ENCODE measurements at places on chromosomes 3 and 15.
A peak's percentile ranks its signal among the peaks of the same experiment; 100 is the strongest.

- H3K27me3 ChIP-seq: peaks cover 39% of the 10 kb centered on the region
- no peak overlapping the region for H3K4me3 ChIP-seq
- H3K36me3 ChIP-seq: no peaks in the 10 kb centered on the region
- H3K27ac ChIP-seq: no peak overlapping the region
Measured at GRCh38 chr15:97652700-97653167, 307.8 kb upstream of the ARRDC4 start.

- no peaks in the 10 kb centered on the region for H3K27me3 ChIP-seq
- H3K4me3 ChIP-seq: no peak overlapping the region
- H3K27ac ChIP-seq: no peak overlapping the region
- H3K4me1 ChIP-seq: peaks cover 8% of the 10 kb centered on the region
Measured at GRCh38 chr15:74182131-74182530, 8.6 kb downstream of the ISLR start.

DNA sequence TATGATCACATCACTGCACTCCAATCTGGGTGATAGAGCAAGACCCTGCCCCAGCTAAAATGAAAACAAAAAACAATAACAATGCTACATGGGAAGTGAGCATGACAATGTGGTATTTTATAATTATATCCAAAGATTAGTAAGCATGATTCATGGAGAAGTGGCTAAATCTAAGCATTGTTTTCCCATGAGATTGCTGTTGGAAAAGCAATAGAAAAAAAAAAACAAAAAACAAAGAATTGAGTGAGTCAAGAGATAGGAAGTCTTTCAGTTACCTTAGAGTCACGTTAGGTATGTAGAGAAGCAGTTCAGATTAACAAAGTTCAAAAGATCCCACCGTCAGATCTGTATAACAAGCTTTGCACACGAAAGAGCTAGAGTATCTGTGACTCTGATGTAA, 210.3 kb upstream of the CNTN6 start:
- no peak overlapping the region for H3K27ac ChIP-seq
- H3K4me1 ChIP-seq: no peaks in the 10 kb centered on the region
- no peak for DNase-seq
- H3K27me3 ChIP-seq: no peaks in the 10 kb centered on the region
- no peaks in the 10 kb centered on the region for H3K36me3 ChIP-seq
- H3K4me3 ChIP-seq: no peak overlapping the region

- no peaks in the 10 kb centered on the region for H3K27me3 ChIP-seq
- DNase-seq: no peak
- H3K36me3 ChIP-seq: no peaks in the 10 kb centered on the region
- H3K4me1 ChIP-seq: peaks cover 5% of the 10 kb centered on the region
Measured at GRCh38 chr15:32851572-32851971, 133.8 kb downstream of the GREM1 start.

DNA sequence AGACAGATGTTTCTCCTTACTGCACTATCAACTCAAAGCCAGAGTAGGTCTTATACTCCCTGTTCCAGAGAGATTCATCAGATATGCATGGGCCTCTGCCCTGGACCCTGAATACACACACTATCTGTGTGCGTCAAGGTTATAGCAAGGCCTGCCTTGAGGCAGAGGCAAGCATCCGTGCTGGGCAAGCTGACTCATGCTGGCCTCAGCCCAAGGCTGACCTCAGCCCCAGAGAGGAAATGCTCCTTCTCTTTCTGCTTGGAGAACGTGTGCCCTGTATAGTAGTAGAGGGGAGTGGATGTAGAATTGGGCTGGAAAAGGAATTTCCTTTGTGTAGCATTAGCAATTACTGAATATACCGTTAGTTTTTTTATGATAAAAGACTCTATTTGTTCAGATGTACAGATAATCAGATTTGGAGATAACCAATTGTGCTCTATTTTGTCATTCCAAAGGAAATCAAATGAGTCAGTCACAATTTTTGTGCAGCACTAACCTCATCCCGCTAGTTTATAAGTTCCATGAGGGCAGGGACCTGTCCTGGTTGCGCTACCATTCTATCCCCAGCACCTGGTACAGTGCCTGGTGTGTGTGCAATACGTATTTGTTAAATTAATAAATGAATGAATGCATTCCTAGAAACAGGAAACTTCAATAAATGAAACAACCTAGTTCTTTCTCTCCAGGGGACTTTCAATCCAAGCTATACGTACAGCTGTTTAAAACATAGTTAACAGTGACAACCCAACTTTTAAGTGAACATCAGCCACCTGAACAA, 13.3 kb upstream of the PAQR9 start:
- H3K36me3 ChIP-seq: no peaks in the 10 kb centered on the region
- H3K27me3 ChIP-seq: peaks cover 8% of the 10 kb centered on the region
- no peak overlapping the region for H3K4me3 ChIP-seq
- H3K4me1 ChIP-seq: peaks cover 8% of the 10 kb centered on the region
- DNase-seq: no peak
- no peak overlapping the region for H3K27ac ChIP-seq

- no peak overlapping the region for H3K27ac ChIP-seq
- no peaks in the 10 kb centered on the region for H3K27me3 ChIP-seq
- no peaks in the 10 kb centered on the region for H3K4me1 ChIP-seq
- DNase-seq: no peak
- no peaks in the 10 kb centered on the region for H3K36me3 ChIP-seq
Measured at GRCh38 chr3:32249184-32249782, 10.8 kb downstream of the CMTM8 start.

DNA sequence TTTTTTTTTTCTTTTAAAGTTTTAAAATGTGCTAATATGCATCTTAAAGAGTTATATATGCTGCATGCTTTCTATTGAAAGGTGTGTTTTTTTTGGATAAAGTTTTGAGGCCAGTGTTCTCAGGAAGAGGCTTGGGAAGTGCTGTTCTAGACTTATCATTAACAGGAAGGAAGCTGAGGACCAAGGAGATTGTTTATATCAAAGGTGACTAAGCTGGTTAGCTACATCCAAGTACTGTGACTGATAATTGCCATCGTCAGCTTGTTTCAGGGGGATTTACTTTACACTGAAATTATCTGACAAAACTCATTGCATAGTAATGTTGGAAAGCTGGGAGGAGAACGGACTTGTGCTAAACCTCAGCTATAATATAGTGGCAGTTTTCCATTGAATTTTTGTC, 36.3 kb upstream of the UTS2B start:
- no peak for DNase-seq
- H3K27ac ChIP-seq: no peak overlapping the region

DNA sequence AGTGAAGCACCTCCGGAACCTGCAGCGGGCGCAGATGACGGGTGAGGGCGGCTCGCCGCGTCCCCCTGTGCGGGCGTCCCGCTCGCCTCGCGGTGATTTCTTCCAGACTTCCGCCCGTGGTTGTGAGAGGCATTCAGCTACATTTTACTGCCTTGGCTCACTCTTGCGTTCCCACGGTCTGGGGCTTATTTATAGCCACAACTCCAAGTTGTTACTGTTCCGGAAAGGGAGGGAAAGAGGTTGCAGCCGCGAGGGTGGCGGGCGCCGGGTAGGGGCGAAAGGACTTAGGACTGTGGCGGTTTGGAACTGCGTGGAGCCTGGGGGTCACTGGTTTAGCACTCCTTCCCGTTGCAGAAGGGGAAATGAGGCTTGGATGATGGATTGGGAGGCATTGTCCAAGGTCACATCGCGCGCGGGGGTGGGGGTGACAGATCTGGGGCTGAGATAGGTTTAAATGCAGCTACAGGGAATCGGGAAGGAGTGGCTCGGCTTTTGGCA, 1.1 kb downstream of the HES1 start:
- H3K36me3 ChIP-seq: no peaks in the 10 kb centered on the region
- H3K4me1 ChIP-seq: peaks cover 76% of the 10 kb centered on the region
- H3K27ac ChIP-seq: peak overlapping the region; percentile 93
- no peaks in the 10 kb centered on the region for H3K27me3 ChIP-seq
- DNase-seq: no peak
- peak overlapping the region; percentile 65 for H3K4me3 ChIP-seq

GRCh38 chr3:191376516-191377141, 46.3 kb upstream of the UTS2B start:
- H3K27me3 ChIP-seq: no peaks in the 10 kb centered on the region
- DNase-seq: no peak
- peaks cover 15% of the 10 kb centered on the region for H3K36me3 ChIP-seq
- H3K27ac ChIP-seq: peak overlapping the region; percentile 67
- H3K4me1 ChIP-seq: no peaks in the 10 kb centered on the region
- H3K4me3 ChIP-seq: no peak overlapping the region

DNA sequence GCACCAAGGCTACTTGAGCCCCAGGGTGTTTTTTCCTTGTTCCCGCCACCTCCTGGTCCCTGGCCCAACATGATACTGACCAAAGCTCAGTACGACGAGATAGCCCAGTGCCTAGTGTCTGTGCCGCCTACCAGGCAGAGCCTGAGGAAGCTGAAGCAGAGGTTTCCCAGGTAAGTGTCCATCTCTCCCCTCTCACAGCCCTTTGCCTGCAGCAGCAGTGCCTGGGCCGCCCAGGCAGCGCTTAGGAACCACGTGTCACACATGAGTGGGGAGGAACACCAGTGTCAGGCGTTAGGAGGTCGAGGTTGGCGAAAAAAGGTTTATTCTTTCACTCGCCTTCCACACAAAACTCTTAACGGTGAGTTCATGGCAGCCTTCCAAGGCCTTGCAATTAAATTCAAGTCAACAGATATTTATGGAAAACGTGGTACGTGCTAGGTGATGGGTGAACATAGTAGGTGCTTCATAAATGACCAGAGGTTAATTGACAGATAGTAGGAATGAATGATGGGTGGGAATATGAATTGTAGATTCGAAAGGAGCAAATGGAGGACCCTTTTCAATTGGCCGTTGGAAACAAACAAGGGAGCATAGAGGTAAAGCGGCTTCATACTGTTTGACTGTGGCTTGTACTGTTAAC, 486 bp downstream of the CDIN1 start:
- no peak for DNase-seq
- H3K36me3 ChIP-seq: no peaks in the 10 kb centered on the region
- H3K27ac ChIP-seq: peak overlapping the region; percentile 83

- peak overlapping the region; percentile 51 for H3K27ac ChIP-seq
- H3K27me3 ChIP-seq: no peaks in the 10 kb centered on the region
- H3K4me1 ChIP-seq: peaks cover 13% of the 10 kb centered on the region
- H3K4me3 ChIP-seq: no peak overlapping the region
- no peaks in the 10 kb centered on the region for H3K36me3 ChIP-seq
Measured at GRCh38 chr3:8530581-8530980, 29.0 kb downstream of the LMCD1 start.

DNA sequence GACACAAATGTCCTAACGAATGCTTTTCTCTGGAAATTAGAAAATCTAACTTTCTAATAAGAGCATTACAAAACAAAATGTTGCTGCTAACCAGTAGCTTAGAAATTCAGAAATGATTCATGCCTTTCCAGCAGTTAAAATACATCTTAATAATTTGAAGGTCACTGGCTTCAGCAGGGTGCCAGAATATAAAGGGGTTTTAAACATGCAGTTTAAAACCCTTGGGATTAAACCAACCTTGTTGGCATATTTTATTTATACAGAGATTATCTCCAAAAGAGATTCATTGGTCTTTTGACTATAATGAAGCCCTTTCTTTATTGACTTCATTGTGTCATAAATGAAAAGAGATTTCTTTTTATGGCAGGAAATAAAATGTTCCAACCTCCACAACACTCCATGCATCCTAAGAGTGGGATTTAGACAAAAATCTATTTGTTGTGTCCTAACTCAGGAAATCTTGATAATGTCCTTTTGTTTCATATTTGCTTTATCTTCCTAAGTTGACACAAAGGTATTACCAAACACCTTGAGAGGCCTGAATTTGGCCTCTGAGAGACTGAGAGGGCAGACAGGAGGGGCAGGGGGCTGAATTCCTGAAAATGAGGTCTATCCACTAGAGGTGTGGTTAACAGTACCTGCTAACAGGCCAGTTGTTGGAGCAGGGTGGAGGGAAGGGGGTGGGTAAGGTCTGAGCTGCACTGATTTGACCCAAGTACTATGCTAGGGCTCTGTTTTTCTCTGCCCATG, 124.4 kb downstream of the FEZF2 start:
- H3K36me3 ChIP-seq: no peaks in the 10 kb centered on the region
- DNase-seq: no peak
- H3K27ac ChIP-seq: peak overlapping the region; percentile 43
- no peak overlapping the region for H3K4me3 ChIP-seq
- no peaks in the 10 kb centered on the region for H3K4me1 ChIP-seq

- peaks cover 56% of the 10 kb centered on the region for H3K4me1 ChIP-seq
- H3K4me3 ChIP-seq: peak overlapping the region; percentile 93
- no peaks in the 10 kb centered on the region for H3K27me3 ChIP-seq
- peaks cover 25% of the 10 kb centered on the region for H3K36me3 ChIP-seq
Measured at GRCh38 chr3:39149059-39149455, 4.3 kb downstream of the CSRNP1 start.

- H3K27ac ChIP-seq: peak overlapping the region; percentile 84
- peaks cover 4% of the 10 kb centered on the region for H3K4me1 ChIP-seq
- H3K4me3 ChIP-seq: no peak overlapping the region
- no peaks in the 10 kb centered on the region for H3K27me3 ChIP-seq
- no peak for DNase-seq
- no peaks in the 10 kb centered on the region for H3K36me3 ChIP-seq
Measured at GRCh38 chr3:64327100-64327804, 102.0 kb upstream of the PRICKLE2 start.

DNA sequence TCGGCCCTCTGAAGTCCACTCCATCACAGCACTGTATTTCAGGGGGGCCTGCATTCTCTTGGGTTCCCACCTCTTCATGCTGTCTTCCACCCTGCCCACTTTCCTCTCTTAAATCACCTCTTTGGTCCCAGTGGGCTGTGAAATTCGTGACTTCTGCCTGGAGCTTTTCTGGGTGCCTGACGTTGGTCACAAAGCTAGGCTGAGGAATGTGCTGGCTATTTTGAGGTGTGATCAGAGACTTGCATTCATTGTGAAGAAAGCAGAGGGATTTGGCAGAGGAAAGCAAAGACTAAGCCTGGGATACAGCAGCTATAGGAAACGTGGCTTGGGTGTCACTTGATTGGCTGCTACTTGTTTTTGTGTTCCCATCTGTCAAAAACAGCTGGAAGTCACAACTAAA, 202.5 kb downstream of the SATB1 start:
- no peaks in the 10 kb centered on the region for H3K36me3 ChIP-seq
- H3K27ac ChIP-seq: no peak overlapping the region
- H3K27me3 ChIP-seq: no peaks in the 10 kb centered on the region
- no peak overlapping the region for H3K4me3 ChIP-seq
- DNase-seq: no peak

- H3K4me3 ChIP-seq: no peak overlapping the region
- no peak for DNase-seq
- H3K27me3 ChIP-seq: no peaks in the 10 kb centered on the region
- no peaks in the 10 kb centered on the region for H3K36me3 ChIP-seq
Measured at GRCh38 chr3:5160321-5160720, 27.2 kb upstream of the EDEM1 start.

GRCh38 chr3:168213920-168214319, 118.2 kb upstream of the GOLIM4 start:
- DNase-seq: no peak
- no peaks in the 10 kb centered on the region for H3K4me1 ChIP-seq
- no peaks in the 10 kb centered on the region for H3K36me3 ChIP-seq

DNA sequence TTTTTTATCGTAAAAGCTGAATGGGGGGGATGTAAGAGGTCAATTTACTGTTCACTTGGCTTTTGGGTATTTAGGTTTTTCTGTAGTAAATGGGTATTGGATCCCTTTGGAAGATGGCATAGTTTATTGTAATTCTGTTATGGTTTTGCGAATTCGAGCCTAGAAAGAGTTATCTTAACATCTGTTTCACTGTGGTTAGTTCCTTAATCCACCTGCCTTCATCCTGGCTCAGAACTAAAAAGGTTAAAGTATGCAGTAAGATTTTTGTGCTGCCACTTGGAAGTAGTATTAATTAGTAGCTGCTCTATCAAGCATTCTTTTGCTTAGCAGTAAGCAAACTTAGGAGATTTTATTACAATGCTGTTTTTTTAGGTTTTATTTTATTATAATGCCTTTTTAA, 62.4 kb downstream of the ARIH1 start:
- H3K4me1 ChIP-seq: peaks cover 8% of the 10 kb centered on the region
- DNase-seq: no peak
- no peaks in the 10 kb centered on the region for H3K27me3 ChIP-seq
- H3K27ac ChIP-seq: no peak overlapping the region
- no peak overlapping the region for H3K4me3 ChIP-seq
